ENCODE measurements at places on chromosomes 1 and 21.

- DNase-seq: no peak
Observed at GRCh38 chr1:117166076-117166475, 44.5 kb upstream of the TRIM45 start.

GRCh38 chr1:172882791-172883386 is 167.9 kb downstream of the TNFSF18 start:
- no peak for DNase-seq

- DNase-seq: no peak
Observed at GRCh38 chr1:229185963-229186362, 84.9 kb upstream of the RAB4A start.

DNA sequence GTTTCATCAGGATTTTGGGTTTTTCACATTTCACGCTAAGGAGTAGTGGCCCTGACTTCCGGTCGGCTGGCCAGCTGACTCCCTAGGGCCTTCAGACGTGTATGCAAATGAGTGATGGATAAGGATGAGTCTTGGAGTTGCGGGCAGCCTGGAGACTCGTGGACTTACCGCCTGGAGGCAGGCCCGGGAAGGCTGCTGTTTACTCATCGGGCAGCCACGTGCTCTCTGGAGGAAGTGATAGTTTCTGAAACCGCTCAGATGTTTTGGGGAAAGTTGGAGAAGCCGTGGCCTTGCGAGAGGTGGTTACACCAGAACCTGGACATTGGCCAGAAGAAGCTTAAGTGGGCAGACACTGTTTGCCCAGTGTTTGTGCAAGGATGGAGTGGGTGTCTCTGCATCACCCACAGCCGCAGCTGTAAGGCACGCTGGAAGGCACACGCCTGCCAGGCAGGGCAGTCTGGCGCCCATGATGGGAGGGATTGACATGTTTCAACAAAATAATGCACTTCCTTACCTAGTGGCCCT is 23.1 kb upstream of the TNFRSF1B start:
- peak; percentile 81 for DNase-seq

Measured in Ammon's horn (tissue), 1 donor.